Anterior cingulate cortex (tissue), 58 donors: ENCODE measurements at places on chromosomes 16 and 17.

DNA sequence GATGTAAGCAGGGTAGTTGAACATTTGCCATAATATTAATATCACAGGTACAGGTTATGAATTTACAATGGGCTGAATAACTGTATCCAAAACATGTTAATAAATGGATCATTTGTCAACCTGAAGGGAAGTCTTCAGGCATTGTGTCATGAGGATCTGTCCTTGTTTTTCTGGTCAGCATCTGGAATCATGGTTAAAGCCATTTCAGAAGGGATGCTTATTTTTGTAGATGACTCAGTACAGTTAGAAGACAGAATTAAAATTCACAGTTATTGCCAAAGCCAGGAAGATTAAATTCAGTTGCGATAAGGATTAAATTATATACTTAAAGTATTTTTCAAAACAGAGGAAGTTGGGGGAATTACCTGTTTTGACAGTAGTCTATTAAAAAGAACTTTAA is 8.0 kb downstream of the PSMD11 start:
- no peak for DNase-seq

- DNase-seq = no peak
These were observed 618.4 kb upstream of the SOX9 start for GRCh38 chr17:71502443-71502842.

DNA sequence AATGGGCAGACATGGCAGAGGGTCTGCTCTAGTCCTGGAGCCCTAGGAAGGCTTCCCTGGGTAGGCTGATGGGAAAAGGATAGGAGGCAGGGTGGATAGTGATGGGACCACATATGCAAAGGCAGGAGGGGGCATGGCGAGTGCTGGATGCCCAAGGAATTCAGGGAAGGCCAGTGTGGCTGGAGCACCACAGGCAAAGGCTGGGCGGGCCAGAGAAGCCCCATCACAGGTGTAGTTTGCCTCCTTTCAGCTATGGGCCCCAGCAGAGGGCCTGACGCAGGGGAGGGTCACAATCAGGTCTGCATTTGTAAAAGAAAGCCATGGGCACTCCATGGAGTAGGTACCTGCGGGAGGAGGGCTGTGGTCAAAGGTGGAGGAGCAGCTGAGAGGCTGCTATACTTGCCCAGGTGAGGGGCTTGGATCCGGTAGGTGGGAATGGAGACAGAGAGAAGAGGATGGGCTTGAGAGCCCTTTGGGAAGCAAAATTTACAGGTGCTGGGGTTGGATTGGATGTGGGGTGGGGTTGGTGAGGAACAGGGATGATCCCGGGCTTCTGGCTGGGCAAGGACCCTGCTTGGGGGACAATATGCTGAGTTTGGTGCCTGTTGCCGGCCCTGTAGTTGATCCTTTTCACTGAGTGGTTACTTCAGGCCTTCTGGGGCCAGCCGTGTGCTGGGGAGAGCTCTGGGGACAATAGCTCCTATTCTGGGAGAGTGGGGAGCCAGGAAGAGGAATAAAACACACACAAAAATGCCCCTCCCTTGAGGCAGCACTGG is 6.5 kb upstream of the COL1A1 start:
- DNase-seq = no peak

- DNase-seq = no peak
These were observed 9.2 kb downstream of the HS3ST6 start for GRCh38 chr16:1908983-1909382.

DNA sequence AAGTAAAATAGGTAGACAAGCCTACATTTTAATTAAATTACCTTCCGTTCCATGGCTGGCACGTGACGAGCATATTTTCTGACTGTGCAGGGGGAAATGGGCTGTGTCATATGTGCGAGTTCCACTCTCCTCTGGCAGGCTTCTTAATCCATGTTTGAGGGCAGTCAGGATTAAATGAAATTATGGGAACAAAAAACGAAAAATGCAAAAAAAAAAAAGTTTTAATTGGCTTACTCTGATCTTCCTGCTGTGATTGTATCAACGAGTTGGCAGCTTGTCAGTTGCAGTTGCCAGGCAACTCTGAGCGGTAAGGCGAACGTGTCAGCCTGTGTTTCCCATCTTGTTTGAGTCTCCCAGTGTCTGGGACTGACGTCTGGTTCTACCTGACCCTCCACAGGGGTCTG is 302.9 kb upstream of the XYLT1 start:
- DNase-seq = peak; percentile 14

DNA sequence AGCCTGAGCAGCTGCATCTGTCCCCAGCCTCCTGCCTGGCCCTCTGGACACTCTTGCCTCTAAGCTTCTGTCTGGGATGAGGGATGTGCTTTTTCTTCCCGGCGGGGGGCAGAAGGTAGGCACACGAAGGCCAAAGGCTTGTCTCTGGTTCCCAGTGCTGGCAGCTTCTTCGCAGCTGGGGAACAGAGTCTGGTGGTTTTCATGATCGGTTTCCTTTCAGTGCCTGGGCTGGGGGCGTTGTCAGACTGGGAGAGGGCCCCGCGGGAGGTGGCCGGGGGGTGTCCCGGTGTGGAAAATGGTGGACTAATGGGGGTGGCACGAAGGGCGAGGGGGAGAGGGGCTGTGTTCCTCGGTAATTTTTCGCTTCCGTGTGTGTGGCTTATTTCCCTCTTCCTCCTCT is 988 bp downstream of the RAP1GAP2 start:
- no peak for DNase-seq

- DNase-seq = no peak
These were observed 15.2 kb downstream of the ARHGAP23 start for GRCh38 chr17:38443356-38444031.

GRCh38 chr16:49504023-49504364 is 130.4 kb downstream of the C16orf78 start:
- DNase-seq = no peak

DNA sequence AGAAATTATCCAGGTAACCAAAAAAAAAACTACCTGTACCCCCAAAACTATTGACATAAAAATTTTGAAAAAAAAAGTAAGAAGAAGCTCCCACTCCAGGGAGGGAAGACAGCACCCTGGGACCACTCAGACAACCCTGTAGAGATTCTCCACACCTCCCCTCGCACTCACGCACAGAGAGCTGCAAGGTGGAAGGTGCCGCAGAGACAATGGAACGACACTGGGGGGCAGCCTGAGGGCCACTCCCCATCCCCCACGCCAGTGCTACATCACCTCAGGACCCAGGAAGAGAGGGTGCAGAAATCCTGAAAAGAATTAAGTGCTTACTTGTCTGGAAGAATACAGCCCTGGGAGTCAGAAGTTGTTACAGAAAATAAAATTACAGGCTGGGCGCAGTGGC is 5.2 kb upstream of the CD79B start:
- DNase-seq = no peak

- peak; percentile 73 for DNase-seq
These were observed at the start of gene LPCAT2 for GRCh38 chr16:55508941-55509931. Gene LPCAT2, plus strand, starts transcription at chr16:55509072. Its CDS starts 110 bp downstream, at chr16:55509182.

- DNase-seq = no peak
These were observed 118.8 kb upstream of the TBX2 start for GRCh38 chr17:61280851-61281250.

- no peak for DNase-seq
These were observed at the start of gene LIMD2 for GRCh38 chr17:63699638-63700527. Gene LIMD2, minus strand, starts transcription at chr17:63700125. Its CDS starts 827 bp downstream, at chr17:63699298.

DNA sequence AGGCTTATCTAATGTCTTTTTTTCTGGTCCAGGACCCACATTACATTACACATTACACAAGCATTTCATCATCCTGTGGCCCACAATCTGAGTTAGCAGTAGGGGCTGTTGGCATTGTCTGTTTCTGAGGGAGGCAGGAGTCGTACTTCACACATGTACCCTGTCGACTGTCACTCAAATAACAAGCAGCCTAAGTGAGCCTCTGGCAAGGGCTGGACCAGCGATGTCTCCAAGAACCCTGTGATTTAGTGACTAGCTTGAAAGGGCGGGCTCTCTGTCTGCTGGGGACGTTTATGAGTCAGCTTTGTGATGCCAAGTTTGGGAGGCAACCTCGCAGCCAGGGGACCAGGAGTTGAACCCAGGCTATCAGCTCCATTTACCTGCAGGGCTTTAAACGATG is 251.4 kb downstream of the HS3ST3B1 start:
- no peak for DNase-seq

- DNase-seq = peak; percentile 46
These were observed 74.5 kb upstream of the DYNLRB2 start for GRCh38 chr16:80466024-80466987.

GRCh38 chr17:42629411-42630009 is 20.0 kb downstream of the TUBG1 start:
- no peak for DNase-seq

DNA sequence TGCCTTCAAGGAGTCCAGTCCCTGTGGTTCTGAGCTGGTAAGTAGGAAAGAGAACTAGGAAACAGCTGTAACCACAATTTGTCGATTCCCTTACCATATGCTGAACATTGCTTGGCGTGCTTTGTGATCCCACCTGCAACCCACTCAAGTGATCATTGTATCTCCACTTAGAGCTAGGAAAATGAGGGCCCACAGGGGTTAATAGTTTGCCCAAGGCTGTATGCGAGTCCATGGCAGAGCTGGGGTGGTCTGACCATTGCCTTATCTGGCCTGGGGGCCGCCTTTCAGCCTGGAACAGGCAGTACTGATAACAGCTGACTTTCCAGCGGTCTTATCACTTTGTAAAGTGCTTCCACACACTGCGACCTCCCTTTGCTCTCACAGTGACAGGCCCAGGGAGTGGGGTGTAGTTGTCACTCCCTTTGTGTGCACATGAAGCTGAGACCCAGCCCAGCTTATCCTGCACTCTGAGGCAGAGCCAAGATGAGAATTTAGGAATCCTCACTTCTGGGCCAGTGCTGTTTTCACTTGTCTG is 9.8 kb downstream of the MYL4 start:
- no peak for DNase-seq

- no peak for DNase-seq
These were observed 30.8 kb downstream of the NMT1 start for GRCh38 chr17:45091778-45092425.

- DNase-seq = no peak
These were observed 141.5 kb upstream of the PLCG2 start for GRCh38 chr16:81637336-81638235.

DNA sequence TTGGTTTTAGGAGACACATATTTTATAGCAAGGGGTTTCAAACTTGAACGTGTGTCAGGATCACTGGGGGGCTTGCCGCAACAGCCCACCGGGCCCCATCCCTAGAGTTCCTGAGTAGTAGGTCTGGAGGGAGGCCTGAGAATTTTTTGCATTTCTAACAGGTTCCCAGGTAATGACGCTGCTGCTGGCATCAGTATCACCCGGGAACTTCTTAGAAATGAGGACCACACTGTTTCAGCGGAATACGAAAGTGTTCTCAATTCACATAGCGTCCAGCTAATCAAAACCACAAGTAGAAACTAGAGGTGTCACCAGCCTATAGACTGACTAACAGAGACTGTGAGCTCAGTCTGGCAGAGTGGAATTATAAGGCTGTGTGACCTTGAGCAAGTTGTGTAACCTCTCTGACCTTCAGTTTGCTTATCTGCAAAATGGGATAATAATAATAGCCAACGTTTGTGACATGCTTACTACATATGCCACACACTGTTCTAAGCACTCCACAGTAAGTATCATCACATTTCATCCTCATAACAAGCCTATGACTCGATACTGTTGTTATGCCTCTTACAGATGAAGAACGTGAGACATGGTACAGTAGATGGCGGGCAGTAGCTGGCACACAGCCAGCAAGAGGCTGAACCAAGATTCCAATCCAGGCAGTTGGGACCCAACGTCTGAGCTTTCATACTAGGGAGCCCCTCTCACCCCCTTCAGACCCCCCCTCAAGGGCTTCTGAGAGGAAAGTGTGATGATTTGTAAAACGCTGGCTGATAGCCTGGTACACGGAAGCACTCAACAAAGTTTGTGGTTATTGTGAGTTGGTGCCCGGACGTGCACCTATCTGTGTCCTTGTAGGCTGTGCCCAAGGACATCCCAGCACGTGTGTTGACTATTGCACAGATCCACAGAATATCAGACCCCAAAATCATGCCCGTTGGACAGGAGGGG is 4.6 kb upstream of the ICAM2 start:
- no peak for DNase-seq

DNA sequence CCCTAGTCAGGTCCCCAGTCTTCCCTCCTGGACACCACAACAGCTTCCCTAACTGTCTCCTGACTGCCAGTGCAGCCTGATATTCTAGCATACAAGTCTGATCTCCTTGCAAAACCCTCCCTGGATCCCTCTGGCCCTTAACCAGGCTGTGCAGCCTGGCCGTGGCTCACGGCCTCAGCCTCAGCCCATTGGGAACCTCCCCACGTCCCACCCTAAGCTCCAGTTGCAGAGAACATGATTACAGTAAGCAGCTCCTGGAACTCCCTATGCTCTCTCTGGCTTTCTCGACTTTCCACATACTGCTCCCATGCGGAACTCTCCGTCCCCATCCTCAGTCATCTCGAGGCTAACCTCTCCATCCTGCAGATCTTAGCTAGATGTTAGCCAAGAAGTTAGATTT is 13.0 kb downstream of the ALOX12B start:
- DNase-seq = no peak

GRCh38 chr17:1179818-1180742 is at the start of gene ABR:
Gene ABR, minus strand, starts transcription at chr17:1179981. Its CDS starts 254 bp downstream, at chr17:1179727.
- DNase-seq = peak; percentile 50

DNA sequence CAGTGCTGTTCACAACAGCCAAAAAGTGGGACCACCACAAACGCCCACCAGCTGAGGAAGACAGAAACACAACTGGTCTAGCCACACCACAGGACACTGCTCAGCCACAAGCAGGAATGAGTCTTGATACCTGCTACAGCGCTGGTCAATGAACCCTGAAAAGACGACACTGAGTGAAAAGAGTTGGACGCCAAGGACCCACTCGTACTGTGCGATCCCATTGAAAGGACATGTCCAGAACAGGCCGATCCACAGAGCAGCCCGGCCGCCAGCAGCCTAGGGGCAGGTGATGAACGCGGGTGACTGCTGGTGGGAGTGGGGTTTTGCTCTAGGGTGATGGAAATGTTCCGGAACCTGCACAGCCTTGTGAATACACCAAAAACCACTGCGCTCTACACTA is 10.6 kb upstream of the SLC38A8 start:
- DNase-seq = no peak

- DNase-seq = peak; percentile 44
These were observed 30.2 kb downstream of the SPHK1 start for GRCh38 chr17:76414334-76415295.

DNA sequence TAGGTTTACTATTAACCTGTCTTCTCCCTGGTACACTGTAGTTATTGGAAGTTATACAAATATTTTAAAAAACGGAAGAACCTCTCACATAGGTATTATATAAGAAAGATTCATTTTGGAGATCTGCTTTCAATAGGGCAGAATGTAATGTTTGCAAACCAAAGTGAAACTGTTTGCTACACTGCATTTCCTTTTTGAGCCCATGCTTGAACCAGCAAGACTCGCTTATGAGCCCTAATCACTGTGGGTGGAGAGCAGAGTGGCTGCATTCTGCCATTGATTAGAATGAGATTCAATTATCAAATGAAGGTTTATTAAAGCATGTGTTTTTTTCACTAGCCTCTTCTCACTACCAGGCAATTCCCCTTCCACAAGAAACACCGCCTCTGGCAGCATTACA is 589.7 kb downstream of the CDH11 start:
- DNase-seq = no peak
